ENCODE measurements at places on chromosomes 1 and 21. TPM values are rescaled to one million over a fixed set of nuclear protein-coding genes. Genes with fewer than 3 reads are reported as not detected.

DNA sequence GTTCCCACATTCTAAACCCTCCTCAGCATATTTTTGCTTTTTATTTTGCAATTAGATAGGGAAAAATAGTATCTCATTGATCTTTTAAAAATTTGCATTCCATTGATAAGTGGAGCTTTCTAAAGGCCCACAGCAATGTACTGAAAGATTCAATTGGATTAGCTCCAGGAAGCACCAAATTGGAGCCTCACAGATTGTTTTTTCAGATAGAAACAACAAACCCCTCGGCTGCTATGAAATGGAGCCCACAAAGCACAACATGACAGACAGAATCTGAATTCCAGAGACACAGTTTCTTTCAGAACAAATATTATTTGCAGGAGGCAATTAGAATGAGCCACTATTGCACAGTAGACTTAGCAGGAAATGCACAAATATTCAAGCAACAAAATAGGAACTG is 58.9 kb upstream of the KIF26B start:
- no peaks in the 10 kb centered on the region for H3K4me1 ChIP-seq
- H3K36me3 ChIP-seq, result no peaks in the 10 kb centered on the region
- no peak overlapping the region for H3K4me3 ChIP-seq
- DNase-seq, result no peak
- H3K27ac ChIP-seq, result no peak overlapping the region

DNA sequence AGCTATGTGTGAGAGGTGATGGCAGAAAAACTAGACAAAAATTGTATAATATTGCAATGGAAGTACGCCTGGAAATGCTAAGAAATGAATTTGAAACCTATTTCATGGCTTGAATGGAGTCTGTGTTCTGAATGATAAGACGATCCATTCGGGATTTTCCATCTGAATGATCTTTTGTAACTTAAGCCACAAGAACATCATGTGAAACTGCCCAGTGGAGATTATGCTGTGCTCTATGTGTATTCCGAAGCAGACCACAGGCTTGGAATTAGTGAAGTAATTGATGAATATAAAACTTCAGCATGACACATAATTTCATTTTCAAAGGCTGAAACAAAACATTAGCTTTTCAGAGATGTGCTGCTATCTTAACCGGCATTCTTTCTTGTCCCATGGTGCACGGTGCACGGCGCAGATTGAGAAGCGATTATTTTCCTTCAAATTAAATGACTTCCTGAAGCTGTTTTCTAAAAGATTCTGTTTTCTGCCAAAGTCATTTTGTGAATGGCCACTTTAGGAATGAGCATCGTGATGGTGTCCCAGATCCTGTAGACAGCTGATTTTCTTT is 652.9 kb downstream of the PLA2G4A start:
- H3K27ac ChIP-seq, result no peak overlapping the region
- DNase-seq, result no peak
- no peak overlapping the region for H3K4me3 ChIP-seq
- H3K36me3 ChIP-seq, result no peaks in the 10 kb centered on the region
- peaks cover 3% of the 10 kb centered on the region for H3K4me1 ChIP-seq
- no peaks in the 10 kb centered on the region for H3K27me3 ChIP-seq

Gene TSTD1
- 314 TPM for polyA plus RNA-seq

- H3K4me1 ChIP-seq, result peaks cover 6% of the 10 kb centered on the region
- H3K27ac ChIP-seq, result no peak overlapping the region
- no peaks in the 10 kb centered on the region for H3K27me3 ChIP-seq
- H3K4me3 ChIP-seq, result no peak overlapping the region
Measured at GRCh38 chr21:30081506-30081905, 85.1 kb downstream of the CLDN17 start.

- H3K4me1 ChIP-seq, result no peaks in the 10 kb centered on the region
- no peak overlapping the region for H3K27ac ChIP-seq
- H3K4me3 ChIP-seq, result no peak overlapping the region
Measured at GRCh38 chr1:162706606-162707005, 74.3 kb downstream of the DDR2 start.

DNA sequence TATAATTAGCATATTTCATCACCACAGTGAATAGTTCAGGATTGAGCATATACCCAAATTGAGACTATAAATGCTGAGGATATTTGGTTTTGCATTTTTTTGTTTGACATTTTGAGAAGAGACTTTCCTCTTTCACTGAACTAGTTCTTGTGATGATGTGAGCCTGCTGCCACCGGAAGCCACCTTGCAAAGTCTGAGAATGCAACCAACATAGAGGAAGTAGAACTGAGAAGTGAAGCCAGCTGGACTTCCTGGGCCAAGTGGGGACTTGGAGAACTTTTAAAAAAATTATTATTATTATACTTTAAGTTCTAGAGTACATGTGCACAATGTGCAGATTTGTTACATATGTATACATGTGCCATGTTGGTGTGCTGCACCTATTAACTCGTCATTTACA is 102.3 kb downstream of the RPE65 start:
- DNase-seq, result no peak
- no peaks in the 10 kb centered on the region for H3K4me1 ChIP-seq
- no peak overlapping the region for H3K4me3 ChIP-seq

DNA sequence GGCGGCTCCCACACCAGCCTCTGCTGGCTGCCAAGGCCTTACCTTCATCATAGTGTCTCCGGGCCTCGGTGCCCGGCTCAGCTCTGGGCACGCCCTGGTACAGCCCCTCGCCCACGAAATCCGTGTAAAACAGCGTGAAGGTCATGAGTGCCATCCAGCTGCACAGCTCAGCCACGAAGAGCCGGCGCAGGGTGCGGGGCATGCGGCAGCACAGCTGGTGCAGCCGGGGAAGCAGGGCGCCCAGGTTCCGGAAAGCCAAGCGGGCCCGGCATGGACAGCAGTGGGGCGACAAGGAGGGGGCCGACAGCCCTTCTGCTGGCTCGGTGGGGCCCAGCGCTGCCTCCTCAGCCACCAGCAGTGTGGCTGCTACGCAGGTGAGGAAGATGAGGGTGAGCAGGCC is 17.5 kb downstream of the SLC45A3 start:
- no peak overlapping the region for H3K4me3 ChIP-seq
- no peaks in the 10 kb centered on the region for H3K27me3 ChIP-seq
- peaks cover 5% of the 10 kb centered on the region for H3K36me3 ChIP-seq
- DNase-seq, result no peak
- H3K4me1 ChIP-seq, result no peaks in the 10 kb centered on the region

Gene PEX11B
- polyA plus RNA-seq, result 15.1 TPM

Gene USP25
- polyA plus RNA-seq, result 11.2 TPM

DNA sequence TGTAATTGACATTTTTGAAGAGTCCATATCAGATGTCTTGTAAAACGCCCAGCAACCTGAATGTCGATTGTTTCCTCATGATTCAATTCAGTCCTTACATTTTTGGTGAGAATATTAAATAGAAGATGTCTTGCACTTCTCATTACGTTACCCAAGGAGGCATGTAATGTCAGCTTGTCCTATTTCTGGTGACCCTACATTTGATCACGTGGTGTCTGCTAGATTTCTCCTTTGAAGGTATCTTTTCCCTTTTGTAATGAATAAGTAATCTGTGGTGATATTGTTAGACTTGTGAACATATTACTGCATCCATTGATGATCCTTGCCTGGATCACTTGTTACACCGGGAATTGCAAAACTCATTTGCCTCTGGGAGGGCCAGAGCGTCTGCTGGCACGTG is 87.6 kb upstream of the DISP3 start:
- H3K27me3 ChIP-seq, result no peaks in the 10 kb centered on the region
- no peak overlapping the region for H3K27ac ChIP-seq
- no peak overlapping the region for H3K4me3 ChIP-seq
- no peak for DNase-seq
- no peaks in the 10 kb centered on the region for H3K4me1 ChIP-seq

DNA sequence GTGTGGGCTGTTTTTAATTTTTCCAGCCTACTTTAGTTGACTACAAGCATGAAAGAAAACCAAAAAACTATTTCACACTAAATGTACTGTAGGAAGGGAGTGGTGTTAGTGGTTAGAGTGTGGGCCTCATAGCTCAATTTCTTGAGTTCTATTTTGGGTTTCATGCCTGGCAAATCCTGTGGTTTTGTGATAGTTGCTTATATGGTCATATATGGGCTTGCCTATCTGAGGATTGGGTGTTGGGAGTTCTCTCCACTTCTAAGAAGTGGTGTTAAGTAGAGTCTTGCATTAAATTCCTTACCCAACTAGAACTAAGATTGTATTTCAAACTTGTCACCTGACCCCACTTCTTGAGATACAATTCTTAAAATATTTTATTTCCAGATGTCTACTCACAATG is 37.8 kb upstream of the COL11A1 start:
- H3K36me3 ChIP-seq, result no peaks in the 10 kb centered on the region
- H3K4me3 ChIP-seq, result no peak overlapping the region
- no peaks in the 10 kb centered on the region for H3K27me3 ChIP-seq
- no peak for DNase-seq
- no peak overlapping the region for H3K27ac ChIP-seq

- H3K27ac ChIP-seq, result no peak overlapping the region
- DNase-seq, result no peak
- no peaks in the 10 kb centered on the region for H3K36me3 ChIP-seq
Measured at GRCh38 chr1:161998811-161999210, 24.9 kb downstream of the OLFML2B start.

Gene CD1D
- 1.6 TPM for polyA plus RNA-seq

- no peaks in the 10 kb centered on the region for H3K36me3 ChIP-seq
- H3K27ac ChIP-seq, result no peak overlapping the region
- H3K4me3 ChIP-seq, result no peak overlapping the region
Measured at GRCh38 chr21:33028773-33029384, 3.1 kb downstream of the OLIG2 start.

DNA sequence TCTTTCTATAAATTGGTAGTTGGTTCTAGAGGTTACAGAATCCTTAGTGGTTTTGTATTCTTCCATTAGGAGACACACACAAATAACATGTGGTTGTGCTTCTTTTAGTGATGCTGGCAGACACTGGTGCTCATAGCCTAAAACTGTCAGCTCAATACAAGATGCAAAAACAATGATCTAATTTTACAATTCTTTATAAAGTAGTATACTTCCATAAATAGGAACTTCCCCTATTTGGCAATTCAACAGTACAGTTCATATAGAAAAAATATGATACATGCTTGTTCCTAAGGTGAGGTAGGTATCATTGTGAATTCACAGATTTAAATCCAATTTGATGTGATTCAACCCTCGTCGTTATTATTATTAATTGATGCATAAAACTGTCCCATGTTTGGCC is 20.8 kb upstream of the CCDC17 start:
- H3K27ac ChIP-seq, result no peak overlapping the region
- H3K36me3 ChIP-seq, result peaks cover 16% of the 10 kb centered on the region
- H3K4me1 ChIP-seq, result no peaks in the 10 kb centered on the region
- DNase-seq, result no peak
- no peak overlapping the region for H3K4me3 ChIP-seq

DNA sequence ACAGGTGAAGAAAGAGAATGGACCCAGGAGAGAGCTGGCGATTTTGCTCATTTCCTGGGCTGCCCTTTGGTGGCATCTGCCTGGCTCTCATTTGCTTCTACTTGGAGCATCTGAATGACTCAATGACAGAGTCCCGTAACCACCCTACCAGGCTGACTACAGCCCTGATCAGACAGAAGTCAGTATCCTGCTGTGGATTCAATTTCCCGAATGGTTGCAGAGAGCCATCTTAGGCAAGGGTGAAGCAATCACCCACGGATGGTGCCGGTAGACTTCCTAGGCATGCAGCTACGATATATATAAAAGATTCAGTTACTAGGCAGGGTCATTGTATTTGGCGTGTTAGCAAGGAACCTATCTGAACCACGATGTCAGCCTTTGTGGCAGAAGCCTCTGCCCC is 10.2 kb downstream of the AJAP1 start:
- H3K36me3 ChIP-seq, result no peaks in the 10 kb centered on the region
- H3K4me3 ChIP-seq, result no peak overlapping the region
- no peak for DNase-seq
- H3K27me3 ChIP-seq, result no peaks in the 10 kb centered on the region

- H3K4me3 ChIP-seq, result no peak overlapping the region
- no peak for DNase-seq
- H3K27ac ChIP-seq, result no peak overlapping the region
- no peaks in the 10 kb centered on the region for H3K36me3 ChIP-seq
- no peaks in the 10 kb centered on the region for H3K4me1 ChIP-seq
Measured at GRCh38 chr1:67935560-67935959, 102.3 kb upstream of the GNG12 start.

GRCh38 chr1:155646307-155646706 is 36.3 kb downstream of the MSTO1 start:
- H3K27me3 ChIP-seq, result no peaks in the 10 kb centered on the region
- H3K4me3 ChIP-seq, result no peak overlapping the region
- no peak for DNase-seq
